ENCODE measurements at places on chromosomes 11 and 22.

GRCh38 chr11:108584973-108585372 is 8.6 kb downstream of the EXPH5 start:
- DNase-seq = no peak

DNA sequence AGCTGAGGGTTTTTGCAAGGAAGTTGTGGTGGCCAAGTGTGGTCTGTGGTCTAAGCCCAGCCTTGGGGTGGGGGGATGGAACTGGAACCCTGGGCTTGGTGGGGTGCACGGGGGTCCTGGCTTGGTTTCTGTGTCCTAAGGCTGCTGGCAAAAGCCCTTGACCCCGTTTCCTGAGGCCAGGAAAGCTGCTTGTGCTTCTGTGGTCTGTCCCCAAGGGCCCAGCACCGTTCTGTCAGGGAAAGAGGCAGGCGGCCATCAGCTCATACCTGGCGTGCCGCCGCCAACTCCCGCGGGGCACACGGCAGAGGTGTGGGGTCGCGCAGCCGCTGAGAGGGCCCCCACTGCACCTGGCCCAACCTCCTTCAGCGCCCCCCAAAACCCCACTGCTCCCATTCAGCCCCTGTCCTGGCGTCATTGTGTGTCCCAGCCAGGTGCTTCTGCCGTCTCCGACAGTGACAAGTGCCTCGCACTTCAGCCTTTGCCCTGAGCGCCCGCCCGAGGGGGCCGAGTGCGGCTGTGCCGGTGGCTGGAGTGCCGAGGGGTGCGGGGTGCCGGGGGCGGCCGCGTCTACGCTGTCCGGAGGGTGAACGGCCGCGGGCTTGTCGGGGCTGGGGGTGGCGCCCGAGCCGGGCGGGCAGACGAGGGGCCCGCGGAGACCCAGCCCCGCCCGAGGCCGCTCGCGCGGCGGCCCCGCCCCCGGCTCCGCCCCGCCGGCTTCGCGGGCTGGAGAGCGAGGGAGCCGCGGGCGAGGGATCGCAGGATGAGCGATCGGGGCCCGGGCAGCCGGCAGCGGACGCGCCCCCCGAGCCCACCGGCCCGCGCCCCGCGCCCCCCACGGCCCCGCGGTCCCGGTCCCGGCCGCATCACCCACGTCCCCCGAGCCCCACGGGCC is at the start of gene CNIH2:
TSS of gene CNIH2 (plus strand) at position 705 of the 892 bp plus-strand sequence. CDS start 282 bp downstream, outside the sequence.
- peak; percentile 42 for DNase-seq

- no peak for DNase-seq
Measured at GRCh38 chr11:72643547-72643946, 30.7 kb downstream of the PDE2A start.

GRCh38 chr11:16815047-16815767 is 76.8 kb downstream of the C11orf58 start:
- DNase-seq = no peak

- no peak for DNase-seq
Measured at GRCh38 chr11:93067881-93068390, 98.5 kb downstream of the MTNR1B start.

- DNase-seq = no peak
Measured at GRCh38 chr22:34966980-34967565, 98.9 kb upstream of the ISX start.

DNA sequence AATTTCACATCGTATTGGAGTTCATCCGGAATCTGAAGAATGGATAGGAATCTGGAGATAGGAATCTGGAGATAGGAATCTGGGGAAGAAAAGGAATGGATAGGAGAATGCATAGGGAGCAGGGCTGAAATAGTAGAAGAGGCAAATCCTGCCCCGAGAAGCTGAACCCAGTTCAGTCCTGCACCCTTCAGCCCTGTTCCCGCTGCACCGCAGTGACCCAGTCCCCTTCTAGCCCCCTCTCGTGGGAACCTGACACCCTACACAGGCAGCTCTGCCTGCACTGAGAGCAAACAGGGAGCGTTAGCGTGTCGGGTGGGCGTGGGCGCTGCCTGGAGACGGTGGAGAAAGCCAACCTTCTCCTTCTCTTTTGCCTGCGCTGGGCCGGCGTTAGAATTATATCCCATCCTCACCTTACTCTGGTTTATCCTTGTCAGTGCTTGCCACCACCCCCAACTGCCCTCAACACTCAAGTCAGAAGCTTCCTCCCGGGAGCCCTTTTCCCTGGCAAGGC is 1.0 kb upstream of the CCKBR start:
- no peak for DNase-seq

DNA sequence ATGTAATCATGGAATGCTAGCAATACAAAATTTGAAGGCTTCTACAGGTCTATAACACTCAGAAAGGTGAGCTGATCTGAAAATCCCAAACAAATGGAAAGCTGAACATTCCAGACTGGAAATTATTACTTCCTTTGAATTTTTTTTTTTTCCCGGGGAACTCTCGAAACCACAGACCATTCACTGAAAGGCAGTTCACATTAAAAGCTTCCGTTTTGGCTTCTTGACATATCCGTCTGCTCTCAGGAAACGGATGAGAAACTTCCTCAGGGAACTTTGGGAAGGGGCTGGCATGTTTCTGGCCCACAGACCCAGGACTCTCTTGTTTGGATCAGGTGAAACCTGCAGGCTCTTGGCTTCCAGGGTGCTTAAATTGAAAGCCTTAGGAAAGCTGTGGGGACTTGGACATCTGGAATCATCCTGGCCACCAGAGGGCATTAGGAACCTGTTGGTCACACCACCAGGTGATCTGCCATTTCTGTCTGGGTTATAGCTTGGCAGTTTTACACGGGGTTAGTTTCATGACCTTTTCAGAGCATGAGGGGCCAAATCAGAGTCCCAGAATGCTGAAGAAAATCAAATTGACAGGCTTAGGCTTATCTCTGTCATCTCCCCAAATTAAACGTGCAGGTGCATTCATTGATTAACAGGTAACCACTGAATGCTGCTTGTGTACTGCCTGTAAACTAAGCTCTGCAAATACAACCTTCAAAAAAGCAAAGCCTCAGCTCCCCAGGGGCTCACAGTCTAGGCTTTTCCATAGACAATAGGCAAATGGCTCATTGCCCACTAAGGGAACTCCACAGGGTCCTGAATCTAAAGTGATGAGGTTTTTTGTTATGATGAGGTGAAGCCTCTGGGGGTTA is 22.7 kb upstream of the GRAMD1B start:
- DNase-seq = peak; percentile 45

GRCh38 chr11:95544095-95544856 is 245.3 kb downstream of the FAM76B start:
- DNase-seq = no peak

- DNase-seq = no peak
Measured at GRCh38 chr22:19903031-19903430, 38.5 kb upstream of the COMT start.

DNA sequence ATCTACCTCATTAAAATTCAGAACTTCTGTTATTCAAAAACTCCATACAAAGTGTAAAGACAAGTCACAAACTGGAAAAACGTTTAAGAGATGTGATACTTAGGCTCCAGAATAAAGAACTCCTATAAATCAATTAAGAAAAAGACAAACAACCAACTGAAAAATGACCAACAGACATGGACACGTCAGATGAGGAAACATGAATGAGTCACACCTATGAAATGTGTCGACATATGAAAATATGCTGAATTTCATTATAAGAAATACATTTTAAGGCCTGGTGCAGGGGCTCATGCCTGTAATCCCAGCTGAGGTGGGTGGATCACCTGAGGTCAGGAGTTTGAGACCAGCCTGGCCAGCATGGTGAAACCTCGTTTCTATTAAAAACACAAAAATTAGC is 78.7 kb downstream of the ENTHD1 start:
- no peak for DNase-seq

DNA sequence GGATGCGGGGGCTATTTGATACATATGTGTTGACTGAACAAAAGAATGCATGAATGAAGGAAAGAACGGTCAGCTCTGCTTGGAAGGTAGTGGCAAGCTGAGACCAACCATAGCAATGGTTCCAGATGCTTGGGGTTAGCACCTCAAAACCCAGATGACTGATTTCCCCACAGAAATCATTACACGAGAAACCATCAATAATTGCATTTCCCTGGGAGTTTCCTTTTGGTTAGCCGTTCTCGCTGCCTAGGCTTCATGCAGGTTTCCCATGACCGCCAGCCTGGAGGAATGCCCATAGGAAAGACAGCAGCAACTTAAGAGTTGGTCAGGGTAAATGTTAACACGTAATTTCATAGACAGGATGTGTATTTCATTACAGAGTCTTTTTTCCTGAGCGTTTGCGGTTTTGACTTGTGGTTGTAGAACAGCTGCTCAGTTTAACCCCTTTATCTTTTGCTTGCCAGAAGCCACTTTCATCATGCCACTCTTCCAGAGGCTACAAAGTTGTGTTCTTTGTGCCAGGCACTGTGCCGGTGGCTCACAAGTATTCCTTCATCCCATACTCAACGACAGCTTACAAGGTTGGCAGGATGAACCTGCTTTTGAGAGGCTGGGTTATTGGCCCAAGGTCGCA is 2.8 kb downstream of the IL17RA start:
- DNase-seq = peak; percentile 15

GRCh38 chr11:128717516-128717915 is 23.6 kb downstream of the FLI1 start:
- DNase-seq = no peak

- DNase-seq = no peak
Measured at GRCh38 chr11:68683121-68683520, 1.2 kb upstream of the GAL start.

DNA sequence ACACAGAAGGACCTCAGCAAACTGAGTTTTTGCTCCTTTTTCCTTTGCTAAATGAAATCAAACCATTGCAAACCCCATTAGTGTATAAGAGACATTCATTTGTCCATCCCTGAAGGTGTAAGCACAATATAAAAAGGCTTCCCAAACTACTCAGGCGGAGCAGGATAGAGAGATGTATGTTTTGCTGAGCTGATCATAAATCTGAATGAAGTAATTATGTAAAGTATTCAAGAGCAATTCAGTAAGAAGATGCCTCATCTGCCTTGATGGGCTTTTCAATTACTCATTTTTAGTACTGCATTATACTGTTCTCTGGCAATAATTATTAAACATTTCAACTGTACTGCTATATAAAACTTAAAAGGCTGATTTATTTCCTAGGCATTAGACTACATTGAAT is 65.0 kb downstream of the SPON1 start:
- DNase-seq = no peak

DNA sequence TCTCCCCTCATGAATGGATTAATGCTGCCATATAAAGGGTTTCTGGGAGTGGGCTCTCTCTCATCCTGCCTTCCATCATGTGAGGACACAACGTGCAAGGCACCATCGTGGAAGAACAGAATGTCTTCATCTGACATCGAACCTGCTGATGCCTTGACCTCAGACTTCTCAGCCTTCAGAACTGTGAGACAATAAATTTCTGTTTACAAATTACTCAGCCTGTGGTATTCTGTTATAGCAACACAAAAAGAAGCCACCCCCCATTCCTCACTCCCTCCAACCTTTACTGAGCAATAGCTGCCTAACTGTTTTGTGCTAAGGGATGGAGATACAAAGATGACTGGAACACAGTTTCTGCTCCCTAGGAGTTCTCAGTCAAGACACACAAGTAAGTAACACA is 106.1 kb upstream of the PLET1 start:
- no peak for DNase-seq

DNA sequence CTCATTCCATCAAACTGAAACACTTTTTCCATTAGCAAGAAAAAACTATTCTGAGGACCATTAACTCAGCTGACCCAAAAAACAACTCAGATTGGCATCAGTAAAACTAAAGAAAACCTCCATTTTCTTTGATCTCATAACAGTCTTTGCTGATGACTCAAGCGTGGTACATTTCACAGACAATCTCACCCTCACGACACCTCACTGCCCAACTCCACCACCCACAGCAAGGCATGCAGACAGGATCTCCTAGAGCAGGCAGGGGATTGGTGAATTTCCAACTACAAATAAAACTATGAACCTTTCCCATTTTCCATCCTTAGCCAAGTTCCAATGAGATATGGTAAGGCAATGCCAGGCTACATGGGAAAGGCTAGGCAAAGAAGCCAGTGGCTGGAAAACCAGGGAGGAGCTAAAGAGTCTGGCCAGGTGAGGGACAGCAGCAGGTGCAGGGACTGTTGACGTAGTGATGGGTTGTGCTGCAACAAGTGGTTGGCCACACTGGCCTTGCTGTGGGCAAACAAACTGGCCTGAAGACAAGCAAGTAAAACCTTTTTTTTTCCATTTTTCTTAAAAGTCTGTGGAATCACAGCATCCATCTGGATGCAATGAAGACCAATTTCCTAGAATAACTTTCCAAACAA is 97.2 kb downstream of the SERGEF start:
- DNase-seq = no peak

- no peak for DNase-seq
Measured at GRCh38 chr11:95585069-95585751, 204.4 kb downstream of the FAM76B start.

DNA sequence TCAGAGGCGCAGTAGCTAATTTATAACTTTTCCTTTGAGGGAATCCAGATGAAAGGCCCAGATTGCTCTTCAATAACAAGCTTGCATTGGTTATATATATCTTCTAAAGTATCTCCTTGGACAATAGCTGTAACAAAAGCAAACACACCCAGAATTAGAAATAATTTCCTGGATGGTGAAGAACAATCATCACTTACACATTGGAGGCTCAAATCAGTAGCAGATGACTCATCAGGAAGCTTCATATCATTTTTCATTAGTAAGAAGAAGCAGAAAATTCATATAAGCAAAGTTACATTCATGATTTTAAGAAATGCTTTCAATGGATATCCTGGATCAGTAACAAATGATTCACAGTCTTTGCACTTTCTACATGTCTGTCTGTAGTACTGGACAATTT is 173.6 kb upstream of the CCDC90B start:
- no peak for DNase-seq

GRCh38 chr11:14578541-14578956 is 58.4 kb upstream of the PSMA1 start:
- peak; percentile 44 for DNase-seq

GRCh38 chr11:44963136-44963535 is 12.5 kb upstream of the TP53I11 start:
- DNase-seq = no peak

DNA sequence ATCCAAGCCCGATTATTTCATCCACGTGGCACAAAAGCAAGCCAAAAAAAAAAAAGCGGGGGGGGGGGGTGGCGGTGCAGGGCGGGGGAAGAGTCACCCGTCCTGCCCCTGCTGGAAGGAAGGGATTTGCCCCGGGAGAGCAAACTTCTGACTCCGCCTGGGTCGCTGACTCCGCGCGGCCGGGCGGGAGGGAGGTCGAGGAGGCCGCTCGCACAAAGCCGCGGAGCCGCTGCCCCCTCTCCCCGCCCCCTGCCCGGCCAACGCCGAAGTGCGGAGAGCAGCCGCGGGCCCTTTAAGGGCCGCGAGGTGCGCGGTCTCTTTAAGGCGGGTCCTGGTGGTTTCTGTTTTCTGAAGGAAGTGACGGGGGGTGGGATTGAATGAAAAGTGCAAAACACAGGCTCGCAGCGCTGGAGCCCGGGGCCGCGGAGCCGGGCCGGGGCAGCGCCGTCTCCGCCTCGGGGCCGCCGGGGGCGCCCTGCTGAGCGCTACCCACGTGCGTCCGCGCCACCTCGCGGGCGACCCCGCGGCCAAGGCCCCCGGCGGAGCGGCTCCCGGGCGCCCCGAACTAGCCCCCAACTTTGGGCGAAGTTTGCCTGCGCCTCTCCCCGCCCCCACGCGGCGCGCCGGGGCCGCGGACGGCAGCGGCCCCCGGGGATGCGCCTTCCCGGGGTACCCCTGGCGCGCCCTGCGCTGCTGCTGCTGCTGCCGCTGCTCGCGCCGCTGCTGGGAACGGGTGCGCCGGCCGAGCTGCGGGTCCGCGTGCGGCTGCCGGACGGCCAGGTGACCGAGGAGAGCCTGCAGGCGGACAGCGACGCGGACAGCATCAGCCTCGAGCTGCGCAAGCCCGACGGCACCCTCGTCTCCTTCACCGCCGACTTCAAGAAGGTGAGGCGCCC is at the start of gene OAF:
TSS of gene OAF (plus strand) at position 407 of the 896 bp plus-strand sequence. CDS start at position 655, 248 bp downstream.
- peak; percentile 30 for DNase-seq

- DNase-seq = no peak
Measured at GRCh38 chr11:655036-655726, 18.1 kb downstream of the DRD4 start.

Measured in activated effector memory CD4-positive, alpha-beta T cell treated with Interleukin-2 at 50 U/mL for 16 hours (primary cell).